ENCODE measurements at places on chromosomes 6 and 20. TPM values are rescaled to one million over a fixed set of nuclear protein-coding genes. Genes with fewer than 3 reads are reported as not detected.

Gene LY86
- not detected for total RNA-seq

Gene HLA-DMB
- total RNA-seq: 26.8 TPM

Gene PRL
- total RNA-seq: not detected

Gene SYNDIG1
- total RNA-seq: 13.7 TPM

Gene TRIM38
- total RNA-seq: 7.6 TPM

Gene DCBLD1
- total RNA-seq: 0.85 TPM

Gene NOX3
- total RNA-seq: not detected

Gene PDYN
- total RNA-seq: not detected

Gene LY6G6F
- total RNA-seq: not detected

Gene OXT
- total RNA-seq: not detected

Gene FBXO30
- 1.2 TPM for total RNA-seq

Gene CRISP2
- total RNA-seq: not detected

Gene ECHDC1
- total RNA-seq: 3.3 TPM

Gene AVP
- not detected for total RNA-seq

Gene MATN4
- total RNA-seq: 0.21 TPM

Gene HLA-DQA2
- 2.2 TPM for total RNA-seq

Gene NECAB3
- 21.3 TPM for total RNA-seq

Gene SRSF12
- total RNA-seq: 0.53 TPM

Gene KATNA1
- 0.64 TPM for total RNA-seq

Gene TINAG
- not detected for total RNA-seq

Gene AIF1
- total RNA-seq: 1.7 TPM

Gene MCHR2
- total RNA-seq: not detected

Gene CAGE1
- total RNA-seq: not detected

Gene COL10A1
- total RNA-seq: not detected

Gene STX11
- total RNA-seq: 29.5 TPM

Gene PRR18
- not detected for total RNA-seq

Gene CST11
- not detected for total RNA-seq

Gene RALGAPB
- 19.4 TPM for total RNA-seq

Gene PHACTR3
- not detected for total RNA-seq

Gene SLC12A5
- total RNA-seq: not detected

Gene KCNQ5
- total RNA-seq: 4.5 TPM

Gene RSPH9
- total RNA-seq: not detected

Gene PLCB4
- 38.0 TPM for total RNA-seq

Gene ANKRD66
- total RNA-seq: not detected

Gene HTR1E
- not detected for total RNA-seq

Gene ZNF334
- total RNA-seq: not detected

Gene HLA-DOB
- total RNA-seq: not detected

Gene ERVFRD-1
- not detected for total RNA-seq

Gene NRN1
- 40.8 TPM for total RNA-seq

Gene TTK
- total RNA-seq: not detected

Gene PTGIS
- total RNA-seq: 288 TPM

Gene ITCH
- total RNA-seq: 42.8 TPM

Gene PERP
- total RNA-seq: 14.5 TPM

Gene COL20A1
- total RNA-seq: not detected

Gene LCA5
- 7.2 TPM for total RNA-seq

Gene WFDC5
- total RNA-seq: not detected

Gene IPCEF1
- not detected for total RNA-seq

Gene ARG1
- total RNA-seq: not detected

Gene PGC
- total RNA-seq: 0.53 TPM

Gene CLPSL2
- not detected for total RNA-seq

Gene DYNLRB1
- total RNA-seq: 148 TPM

Gene BHLHE23
- total RNA-seq: not detected

Gene C2
- 18.6 TPM for total RNA-seq

Data from ascending aorta (tissue), 2 donors.